ENCODE measurements at places on chromosomes 12 and 14.

DNA sequence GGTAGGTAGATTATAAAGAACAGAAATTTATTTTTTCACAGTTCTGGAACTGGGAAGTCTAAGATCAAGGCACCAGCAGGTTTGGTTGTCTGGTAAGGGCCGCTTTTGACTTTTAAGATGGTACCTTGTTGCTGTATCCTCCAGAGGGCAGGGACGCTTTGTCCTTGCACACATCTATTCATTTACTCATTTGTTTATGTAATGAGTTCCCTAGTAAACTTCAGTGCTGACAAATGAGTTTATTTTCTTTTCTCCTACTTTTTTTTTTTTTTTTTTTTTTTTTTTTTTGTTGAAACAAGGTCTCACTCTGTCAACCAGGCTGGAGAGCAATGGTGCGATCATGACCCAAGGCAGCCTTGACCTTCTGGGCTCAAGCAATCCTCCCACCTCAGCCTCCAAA lies 195.7 kb downstream of the FBXL14 start:
- DNase-seq, result no peak

DNA sequence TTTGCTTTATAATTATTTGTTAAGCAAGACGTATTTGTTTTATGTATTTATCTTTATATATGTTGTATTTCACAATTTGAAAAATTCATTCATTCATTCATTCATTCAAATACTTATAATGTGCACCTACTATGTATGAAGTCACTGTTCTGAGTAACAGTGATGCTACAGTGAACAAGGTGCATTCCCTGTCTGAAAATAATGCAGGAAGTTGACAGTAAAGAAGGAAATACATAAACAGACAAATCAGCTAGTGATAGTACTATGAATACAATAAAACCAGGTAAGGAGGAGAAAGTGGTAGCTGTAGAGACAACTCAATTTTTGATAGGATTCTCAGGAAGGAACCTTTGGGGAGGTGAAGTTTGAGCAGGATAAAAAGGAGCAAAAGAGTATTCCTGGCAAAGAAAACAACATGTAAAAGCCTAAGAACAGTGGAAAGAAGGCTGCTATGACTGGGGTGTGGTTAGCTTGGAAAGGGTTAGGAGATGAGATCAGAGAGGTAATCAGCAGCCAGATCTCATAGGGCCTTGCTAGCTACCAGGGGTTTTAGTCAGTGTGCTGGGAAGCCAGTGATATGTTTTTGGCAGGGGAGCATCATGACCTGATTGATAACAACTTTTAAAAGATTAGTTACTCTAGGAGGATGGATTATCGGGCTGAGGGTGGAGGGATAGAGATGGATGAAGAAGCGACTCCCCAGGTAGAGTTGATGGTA lies 17.4 kb downstream of the BICDL1 start:
- DNase-seq, result no peak

GRCh38 chr12:28189784-28190320 lies 404 bp upstream of the CCDC91 start:
- DNase-seq, result no peak

DNA sequence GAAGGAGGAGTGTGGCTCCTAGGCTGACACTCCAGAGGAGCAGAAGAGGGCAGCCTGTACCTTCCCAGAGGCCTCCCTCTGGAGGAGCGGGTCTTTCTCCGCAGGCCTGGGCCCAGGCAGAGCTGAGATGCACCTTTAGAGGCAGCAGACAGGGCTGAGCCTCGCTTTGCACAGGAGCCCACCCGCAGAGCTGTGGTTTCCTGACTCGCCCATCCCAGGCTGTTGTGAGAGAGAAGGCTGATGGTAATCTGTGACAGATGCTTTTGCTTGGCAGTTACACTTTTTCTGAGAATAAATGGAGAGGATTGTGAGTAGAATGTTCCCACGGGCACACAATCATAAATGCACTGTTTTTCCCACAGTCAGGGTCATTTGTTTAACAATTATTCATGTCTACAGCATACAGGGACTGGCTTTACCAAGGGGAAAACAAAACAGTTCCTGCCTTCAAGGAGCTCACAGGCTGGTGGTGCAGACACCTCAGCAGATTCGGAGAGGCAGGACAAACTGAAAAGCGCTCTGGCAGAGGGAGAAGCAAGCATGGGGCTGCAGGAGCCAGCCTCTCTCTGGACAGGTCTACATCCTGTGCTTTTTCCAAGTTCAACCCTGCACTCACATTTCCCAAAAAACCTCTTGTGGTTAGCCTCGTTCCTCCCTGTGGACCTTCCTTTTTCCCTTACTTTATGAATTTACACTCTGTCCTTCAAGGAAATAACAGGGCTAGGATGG lies 13.9 kb downstream of the EVL start:
- no peak for DNase-seq

DNA sequence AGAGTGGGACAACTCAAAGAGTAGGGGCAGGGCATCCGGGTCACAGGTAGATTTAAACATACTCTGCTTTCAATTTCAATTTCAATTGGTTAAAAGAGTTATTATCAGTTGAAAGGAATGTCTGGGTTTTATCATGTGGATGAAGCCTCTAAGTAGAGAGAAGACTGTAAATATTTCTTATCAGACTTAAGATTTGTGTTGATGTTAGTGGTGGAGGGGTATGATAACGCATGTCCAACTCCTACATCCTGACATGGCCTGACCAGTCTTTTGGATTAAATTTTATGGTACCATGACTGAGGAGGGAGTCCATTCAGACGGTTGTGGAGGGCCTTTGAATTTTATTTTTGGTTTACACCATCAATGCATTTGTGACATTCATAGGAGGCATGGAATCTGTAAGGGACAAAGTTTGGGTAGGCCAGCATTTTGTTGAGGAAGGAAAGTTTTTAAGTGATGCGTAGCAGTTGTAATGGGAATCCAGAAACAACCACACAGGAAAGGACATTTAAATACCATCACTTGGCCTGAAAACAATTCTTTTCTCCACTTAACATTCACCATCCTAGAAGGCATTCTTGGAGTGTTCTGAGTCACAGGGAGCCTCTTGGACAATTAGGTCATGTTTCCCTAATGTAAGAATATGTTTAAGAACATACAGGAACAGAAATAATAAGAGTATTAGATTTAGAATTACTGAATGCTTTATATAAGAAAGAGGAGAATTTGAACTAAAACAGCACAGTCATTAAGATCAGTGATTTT lies 371.9 kb downstream of the ATP23 start:
- DNase-seq, result no peak

GRCh38 chr12:102503056-102503681 lies 22.8 kb upstream of the IGF1 start:
- DNase-seq, result no peak

DNA sequence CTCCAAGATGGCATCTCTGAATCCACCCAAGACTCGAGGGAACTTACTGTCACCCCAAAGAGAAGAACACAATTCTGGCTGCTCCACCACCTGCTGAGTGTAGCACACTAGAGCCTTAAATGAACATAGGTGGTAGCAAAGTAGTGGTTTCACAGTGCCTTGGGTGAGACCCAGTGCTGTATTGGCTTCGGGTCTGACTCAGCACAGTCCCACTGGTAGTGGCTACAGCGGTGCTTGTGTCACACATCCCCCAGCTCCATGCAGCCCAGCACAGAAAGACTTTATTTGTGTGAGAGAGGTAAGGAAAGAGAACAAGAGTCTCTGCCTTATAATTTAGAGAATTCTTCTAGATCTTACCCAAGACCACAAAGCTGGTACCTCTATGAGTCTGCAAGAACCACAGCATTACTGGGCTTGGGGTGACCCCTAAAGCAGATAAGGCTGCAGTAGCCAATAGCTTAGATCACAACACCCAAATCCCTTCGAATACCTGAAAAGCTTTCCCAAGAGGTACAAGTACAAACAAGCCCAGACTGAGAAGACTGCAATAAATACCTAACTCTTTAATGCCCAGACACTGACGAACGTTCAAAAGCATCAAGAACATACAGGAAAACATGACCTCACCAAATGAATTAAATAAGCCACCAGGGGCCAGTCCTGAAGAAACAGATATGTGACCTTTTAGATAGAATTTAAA lies 83.3 kb upstream of the SLC38A4 start:
- no peak for DNase-seq

DNA sequence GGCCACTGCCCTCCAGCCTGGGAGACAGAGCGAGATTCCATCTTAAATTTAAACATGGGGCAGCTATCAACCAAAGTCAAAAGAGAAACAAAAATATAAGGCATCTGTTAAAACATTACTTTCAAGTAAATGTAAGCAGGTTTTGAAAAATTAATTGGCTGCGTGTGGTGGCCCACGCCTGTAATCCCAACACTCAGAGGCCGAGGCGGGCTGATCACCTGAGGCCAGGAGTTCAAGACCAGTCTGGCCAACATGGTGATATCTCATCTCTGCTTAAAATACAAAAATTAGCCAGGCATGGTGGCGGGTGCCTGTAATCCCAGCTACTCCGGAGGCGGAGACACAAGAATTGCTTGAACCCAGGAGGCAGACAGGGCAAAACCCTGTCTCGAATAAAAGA lies 82.7 kb downstream of the PLEKHA5 start:
- DNase-seq, result no peak

DNA sequence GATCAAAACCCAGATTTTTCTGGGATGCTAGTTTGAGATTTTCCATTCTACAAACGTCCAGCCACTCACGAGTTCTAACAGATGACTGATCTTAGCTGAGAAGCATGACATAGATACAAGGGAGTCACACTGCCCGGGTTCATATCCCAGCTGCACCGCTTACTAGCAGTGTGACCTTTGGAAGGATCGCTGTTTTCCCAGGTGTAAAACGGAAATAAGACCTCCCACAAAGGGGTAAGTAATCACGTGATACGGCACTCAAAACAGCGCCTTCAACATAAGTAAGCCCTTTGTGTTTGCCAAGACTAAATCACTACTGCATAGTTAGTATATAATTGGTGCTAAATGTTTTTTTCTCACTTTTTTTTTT lies 624 bp upstream of the PWP1 start:
- DNase-seq, result no peak

GRCh38 chr14:32382704-32383103 lies 53.6 kb downstream of the AKAP6 start:
- no peak for DNase-seq

GRCh38 chr12:91053951-91054715 lies 3.7 kb downstream of the KERA start:
- DNase-seq, result no peak

GRCh38 chr12:89980236-89980635 lies 271.6 kb upstream of the ATP2B1 start:
- no peak for DNase-seq

- DNase-seq, result no peak
These were observed 82.3 kb upstream of the PTGDR start for GRCh38 chr14:52185178-52185577.

DNA sequence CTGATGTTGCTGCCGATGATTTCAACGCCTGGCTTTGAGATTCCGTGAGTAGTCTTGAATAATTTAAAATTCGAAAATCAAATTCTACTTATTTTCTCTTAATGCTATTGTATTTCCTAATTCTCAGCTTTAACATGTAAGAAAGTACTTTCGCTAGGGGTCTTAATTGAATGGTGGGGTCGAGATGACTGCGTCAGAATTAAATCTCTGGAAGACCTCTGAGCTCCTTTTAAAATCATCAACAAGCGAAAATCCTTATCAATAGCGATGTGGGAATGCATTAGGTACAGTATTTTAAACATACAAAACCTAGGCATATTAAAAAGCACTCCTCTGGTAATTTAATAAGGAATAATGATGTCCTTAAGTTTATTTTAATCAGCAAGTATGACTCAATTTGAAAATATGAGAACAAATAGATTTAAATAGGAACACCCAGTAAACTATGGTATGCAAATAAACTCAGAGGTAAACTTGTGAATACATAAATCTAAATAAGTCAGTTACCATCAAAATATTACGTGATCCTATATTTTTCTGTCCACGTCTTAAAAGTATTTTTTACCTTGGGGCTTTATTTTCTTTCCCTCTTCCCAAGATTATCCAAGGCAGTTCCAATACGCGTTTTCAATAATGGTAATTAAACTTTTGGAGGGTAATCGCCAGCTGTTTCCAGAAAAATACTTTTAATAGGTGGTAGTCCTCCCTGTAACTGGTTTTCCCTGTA lies 1.4 kb downstream of the FOXA1 start:
- DNase-seq, result no peak

DNA sequence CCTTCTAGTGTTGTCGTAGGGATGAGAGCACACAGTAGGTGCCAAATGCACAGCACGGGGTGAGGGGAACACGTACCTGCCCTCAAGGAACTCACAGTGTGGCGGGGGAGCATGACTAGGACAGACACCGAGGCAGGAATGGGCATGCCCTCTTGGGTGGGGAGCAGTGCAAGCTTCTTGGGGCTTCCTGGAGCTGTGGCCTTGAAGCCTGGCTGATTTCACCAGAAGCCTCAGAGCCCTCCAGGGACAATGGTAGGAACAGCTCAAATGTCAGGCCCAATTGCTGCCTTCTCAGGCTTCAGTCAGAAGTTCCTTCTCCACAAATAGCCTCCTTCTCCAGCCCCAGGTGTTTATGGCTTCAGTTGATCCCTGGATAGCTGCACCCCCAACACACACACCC lies 43.4 kb downstream of the TEAD4 start:
- DNase-seq, result no peak

DNA sequence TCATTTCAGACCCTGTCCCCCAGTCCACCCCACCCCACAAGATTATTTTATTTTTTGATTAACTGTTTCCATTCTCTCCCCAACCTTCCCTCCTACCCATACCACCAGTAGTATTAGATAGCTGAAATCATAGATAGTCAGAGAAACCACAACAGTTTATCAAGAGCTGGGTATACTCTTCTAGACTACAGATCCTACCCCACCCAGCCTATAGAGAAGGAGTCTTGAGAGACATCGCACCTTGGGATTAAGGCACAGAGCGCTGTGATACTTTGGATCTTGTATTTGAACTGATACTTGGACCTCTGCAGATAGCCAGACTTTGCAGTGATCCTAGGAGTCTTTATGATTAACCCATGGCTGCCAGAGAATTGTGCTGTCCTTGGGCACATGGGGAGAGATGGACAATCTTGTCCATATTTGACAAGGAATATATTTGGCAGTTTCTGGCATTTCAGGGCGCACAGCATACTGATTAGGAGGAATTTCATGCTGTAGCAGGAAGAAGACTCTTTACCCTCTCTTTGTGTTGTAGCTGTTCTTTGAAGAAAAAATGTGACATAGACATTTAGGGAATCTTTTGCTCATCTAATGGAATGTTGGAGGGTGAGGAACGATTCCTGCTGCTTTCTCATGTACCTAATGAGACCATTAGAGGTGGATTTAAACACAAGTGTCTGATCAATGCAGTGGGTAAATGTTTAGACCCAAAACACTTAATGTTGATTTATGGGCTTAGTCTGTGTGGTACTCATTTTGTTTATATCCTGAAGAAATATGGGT lies 982 bp downstream of the RBMS2 start:
- no peak for DNase-seq

DNA sequence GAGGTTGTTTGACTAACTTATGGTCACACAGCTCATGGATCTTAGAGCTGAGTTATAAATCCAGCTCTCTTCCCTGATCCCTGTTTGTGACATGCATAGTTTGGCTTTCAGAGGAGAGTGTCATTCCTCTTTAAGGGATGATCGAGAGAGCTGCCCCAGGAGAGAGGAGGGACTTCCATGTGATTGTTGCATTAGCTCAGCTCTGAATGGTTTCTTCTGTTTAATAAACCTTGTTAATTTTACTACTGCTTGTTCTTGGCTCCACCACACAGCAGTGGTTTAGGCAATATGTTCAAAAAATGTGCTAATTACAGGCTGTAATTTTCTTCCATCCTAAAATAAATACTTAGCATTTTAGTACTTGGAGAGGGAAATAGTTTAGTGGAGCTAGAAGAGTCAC lies 152.5 kb downstream of the C12orf75 start:
- DNase-seq, result no peak

GRCh38 chr12:7934091-7934888 lies 1.7 kb downstream of the SLC2A3 start:
- DNase-seq, result no peak
